Sigmoid colon (tissue), 7 donors: ENCODE measurements at places on chromosomes 6 and 20. TPM values are rescaled to one million over a fixed set of nuclear protein-coding genes. Genes with fewer than 3 reads are reported as not detected.

DNA sequence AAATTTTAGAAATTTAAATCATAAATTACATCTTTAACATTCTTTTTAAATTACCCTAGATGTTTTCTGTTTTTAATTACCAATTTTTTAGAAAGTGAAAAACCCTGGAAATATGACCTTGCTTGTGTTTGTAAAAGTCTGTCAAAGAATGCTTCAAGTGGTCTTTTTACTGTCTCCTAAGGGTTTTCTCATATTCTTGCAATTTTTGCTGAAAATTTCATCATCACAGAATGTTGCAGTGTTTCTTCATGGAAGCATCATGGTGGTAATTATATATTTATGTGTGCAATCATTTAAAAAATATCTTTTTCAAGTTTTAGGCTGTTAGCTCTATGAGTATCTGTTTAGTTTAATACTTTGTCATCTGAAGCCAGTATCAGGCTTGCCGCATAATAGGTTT is 178.2 kb downstream of the HDGFL1 start:
- no peak for DNase-seq

- DNase-seq, result peak; percentile 93
These were observed 23.2 kb downstream of the ZNF311 start for GRCh38 chr6:28981833-28982475.

GRCh38 chr6:39695447-39695846 is 29.8 kb downstream of the KIF6 start:
- DNase-seq, result no peak

- no peak for DNase-seq
These were observed 51.9 kb upstream of the PTPRK start for GRCh38 chr6:128572294-128572693.

- DNase-seq, result no peak
These were observed 28.6 kb upstream of the ENPP5 start for GRCh38 chr6:46199387-46199786.

PNLDC1 gene
- total RNA-seq, result 1.1 TPM

KIF13A gene
- total RNA-seq, result 58.2 TPM

DNA sequence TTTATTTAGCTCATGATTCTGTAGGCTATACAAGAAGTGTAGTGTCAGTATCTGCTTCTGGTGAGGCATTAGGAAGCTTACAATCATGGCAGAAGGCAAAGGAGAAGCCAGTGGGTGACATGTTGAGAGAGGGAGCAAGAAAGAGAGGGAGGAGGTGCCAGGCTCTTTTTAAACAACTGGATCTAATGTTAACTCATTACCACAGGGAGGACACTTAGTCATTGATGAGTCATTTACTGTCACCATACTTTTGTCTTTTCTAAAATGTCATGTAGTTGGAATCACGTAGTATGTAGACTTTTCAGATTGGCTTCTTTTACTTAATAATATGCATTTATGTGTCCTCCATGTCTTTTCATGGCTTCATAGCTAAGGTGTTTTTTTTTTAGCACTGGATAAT is 58.1 kb downstream of the NUS1 start:
- DNase-seq, result no peak

RRAGD gene
- 11.8 TPM for total RNA-seq

DNA sequence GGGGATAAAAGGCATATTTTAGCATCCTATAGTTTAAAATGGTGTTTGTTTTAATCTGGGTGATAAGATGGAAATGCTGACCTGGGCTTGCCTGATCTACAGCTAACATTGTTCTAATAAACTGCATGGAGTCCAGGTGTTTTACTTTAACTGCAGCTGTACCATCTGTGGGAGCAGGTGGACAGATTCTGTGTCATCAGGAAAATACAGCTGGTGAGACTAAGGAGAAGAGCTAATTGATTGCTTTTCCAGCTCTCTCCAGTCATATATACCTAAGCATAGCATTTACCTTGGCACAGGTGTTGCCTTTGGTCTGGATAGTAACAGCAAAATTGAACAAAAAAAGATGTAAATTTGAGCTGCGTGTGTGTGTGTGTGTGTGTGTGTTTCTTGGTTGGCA is 31.6 kb downstream of the CBFA2T2 start:
- no peak for DNase-seq
